Upper lobe of left lung (tissue), 6 donors: ENCODE measurements at places on chromosomes 6 and 20. TPM values are rescaled to one million over a fixed set of nuclear protein-coding genes. Genes with fewer than 3 reads are reported as not detected.

KCNB1 gene
- 0.91 TPM for total RNA-seq

VGLL2 gene
- not detected for total RNA-seq

AHCY gene
- total RNA-seq: 69.3 TPM

SLC4A11 gene
- total RNA-seq: 14.9 TPM

C6orf58 gene
- not detected for total RNA-seq

RBM24 gene
- 1.0 TPM for total RNA-seq

NHSL1 gene
- 37.3 TPM for total RNA-seq

ZSCAN12 gene
- 5.6 TPM for total RNA-seq

C4B gene
- 85.7 TPM for total RNA-seq

PFDN4 gene
- total RNA-seq: 15.5 TPM

- DNase-seq: no peak
- H3K27ac ChIP-seq: no peak overlapping the region
- H3K27me3 ChIP-seq: no peaks in the 10 kb centered on the region
- H3K4me1 ChIP-seq: no peaks in the 10 kb centered on the region
- no peak overlapping the region for H3K4me3 ChIP-seq
These were observed 1274.2 kb upstream of the GJE1 start for GRCh38 chr6:140858381-140858971.

DNA sequence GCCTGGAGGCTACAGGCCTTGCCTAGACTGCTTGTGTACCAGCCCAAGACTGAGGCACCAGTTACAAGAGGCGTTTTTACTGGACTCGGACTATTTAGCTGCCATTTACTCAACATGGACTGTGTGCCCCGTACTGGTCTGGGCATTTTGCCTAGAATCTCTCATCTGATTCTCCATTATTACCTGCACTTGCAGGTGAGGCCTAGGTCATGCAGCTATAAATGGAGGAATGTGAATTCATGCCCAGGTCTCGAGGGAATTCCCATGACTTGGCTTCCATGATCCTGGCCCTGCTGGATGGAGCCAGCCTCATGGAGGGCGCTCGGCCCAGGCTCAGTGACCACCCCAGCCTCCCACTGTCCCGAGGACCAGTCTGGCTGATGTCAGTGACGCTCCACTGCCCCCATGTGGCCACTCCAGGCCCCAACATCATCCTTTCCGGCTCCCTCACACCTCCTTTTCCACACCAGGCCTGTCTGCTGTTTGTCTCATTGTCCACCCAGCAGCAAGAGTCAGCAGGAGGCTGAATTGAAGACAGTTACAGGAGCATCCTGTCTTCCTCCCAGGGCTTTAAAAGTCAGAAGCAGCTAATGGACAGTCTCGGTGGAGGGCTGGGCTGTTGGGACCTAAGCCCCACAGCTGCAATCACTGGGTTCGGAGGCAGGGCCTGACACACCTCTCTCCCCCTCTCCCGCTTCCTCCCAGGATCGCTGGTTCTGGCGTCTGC, 8.7 kb downstream of the MMP24OS start:
- no peak overlapping the region for H3K27ac ChIP-seq
- H3K36me3 ChIP-seq: peaks cover 78% of the 10 kb centered on the region
- H3K4me3 ChIP-seq: no peak overlapping the region
- DNase-seq: peak; percentile 65
- no peaks in the 10 kb centered on the region for H3K27me3 ChIP-seq
- peaks cover 9% of the 10 kb centered on the region for H3K4me1 ChIP-seq

GRCh38 chr6:44452725-44453124, 65.2 kb downstream of the CDC5L start:
- H3K27me3 ChIP-seq: no peaks in the 10 kb centered on the region
- no peak overlapping the region for H3K27ac ChIP-seq
- H3K4me1 ChIP-seq: peaks cover 15% of the 10 kb centered on the region
- peaks cover 17% of the 10 kb centered on the region for H3K36me3 ChIP-seq

DNA sequence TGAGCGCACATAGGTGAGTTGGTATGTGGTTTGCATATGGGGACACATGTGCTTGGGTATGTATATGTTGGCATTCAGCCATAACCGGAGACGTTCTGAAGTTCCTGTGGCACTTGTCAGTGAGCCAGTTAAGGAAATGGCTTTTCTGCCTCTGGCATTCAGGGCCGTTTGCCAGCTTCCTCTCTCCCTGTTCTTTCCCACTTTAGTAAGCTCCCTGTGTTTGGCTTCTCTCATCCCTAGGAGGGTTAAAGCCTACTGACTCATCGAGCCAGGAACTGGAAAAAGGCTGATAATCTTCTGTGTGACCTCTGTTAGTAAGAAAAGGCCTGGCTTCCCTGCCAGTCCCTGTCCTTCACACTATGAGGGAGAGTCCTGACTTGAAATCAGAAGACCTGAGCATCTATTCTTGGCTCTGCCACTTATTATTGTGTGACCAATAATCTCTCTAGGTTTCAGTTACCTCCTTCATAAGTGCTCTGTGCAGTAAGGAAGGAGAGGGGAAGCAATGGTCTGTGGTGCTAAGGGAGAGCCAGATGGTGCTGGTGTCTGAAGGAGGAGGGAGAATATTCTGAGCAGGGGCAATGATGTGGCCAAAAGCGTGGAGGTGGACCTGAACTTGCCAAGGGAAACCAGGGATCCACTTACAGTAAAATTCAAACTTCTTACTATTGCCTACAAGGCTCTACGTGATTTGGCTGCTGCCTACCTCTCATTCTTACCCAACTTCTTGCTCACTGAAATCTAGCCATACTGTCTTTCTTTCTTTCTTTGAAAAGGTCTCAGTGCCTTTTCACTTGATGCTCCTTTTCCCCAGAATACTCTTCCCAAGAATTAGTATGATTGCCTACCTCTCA, 31.4 kb downstream of the ACSS2 start:
- H3K4me3 ChIP-seq: no peak overlapping the region
- no peak for DNase-seq
- no peaks in the 10 kb centered on the region for H3K27me3 ChIP-seq
- peak overlapping the region; percentile 76 for H3K27ac ChIP-seq
- H3K36me3 ChIP-seq: no peaks in the 10 kb centered on the region

- H3K4me1 ChIP-seq: no peaks in the 10 kb centered on the region
- H3K27me3 ChIP-seq: no peaks in the 10 kb centered on the region
- no peak overlapping the region for H3K4me3 ChIP-seq
- no peak overlapping the region for H3K27ac ChIP-seq
These were observed 107.3 kb downstream of the UST start for GRCh38 chr6:148854096-148854495.

- H3K27me3 ChIP-seq: no peaks in the 10 kb centered on the region
- no peak for DNase-seq
- H3K4me1 ChIP-seq: peaks cover 21% of the 10 kb centered on the region
- no peaks in the 10 kb centered on the region for H3K36me3 ChIP-seq
- H3K4me3 ChIP-seq: no peak overlapping the region
These were observed 16.2 kb downstream of the TNXB start for GRCh38 chr6:32092760-32093497.

DNA sequence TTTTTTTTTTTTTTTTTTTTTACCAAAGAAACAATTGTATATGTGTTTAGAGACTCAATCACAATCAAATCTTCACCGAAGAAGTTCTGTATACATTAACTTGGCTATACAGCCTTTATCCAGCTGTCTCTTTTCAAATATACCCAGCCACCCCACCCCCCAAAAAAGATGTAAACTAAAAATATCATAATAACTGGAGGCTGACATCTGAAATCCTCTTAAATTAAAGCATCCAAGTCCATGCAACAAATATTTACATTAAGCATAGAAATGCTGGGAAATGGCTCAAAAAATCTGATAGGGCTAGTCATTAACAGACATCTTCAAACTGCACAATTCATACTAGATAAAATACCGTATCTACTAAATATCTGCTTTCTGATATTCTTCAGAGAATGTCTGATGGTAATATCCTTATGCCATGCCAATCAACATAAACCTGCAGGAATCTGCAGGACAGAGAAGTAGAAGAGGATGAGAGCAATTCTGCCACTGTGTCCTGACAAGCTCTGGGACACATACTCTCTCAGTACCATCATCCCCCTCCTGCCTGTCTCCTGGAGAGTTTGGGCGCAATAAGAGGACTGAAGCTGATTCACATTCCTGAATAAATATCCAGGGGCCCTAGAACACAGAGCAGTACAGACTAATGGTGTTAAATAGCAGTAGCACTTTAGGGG, 152.4 kb downstream of the KIF6 start:
- H3K4me3 ChIP-seq: no peak overlapping the region
- H3K4me1 ChIP-seq: peaks cover 6% of the 10 kb centered on the region
- no peaks in the 10 kb centered on the region for H3K36me3 ChIP-seq
- DNase-seq: no peak

GRCh38 chr6:39923861-39924260, 10.4 kb downstream of the MOCS1 start:
- peaks cover 10% of the 10 kb centered on the region for H3K4me1 ChIP-seq
- no peak overlapping the region for H3K4me3 ChIP-seq
- H3K27me3 ChIP-seq: no peaks in the 10 kb centered on the region

- H3K4me1 ChIP-seq: no peaks in the 10 kb centered on the region
- H3K4me3 ChIP-seq: no peak overlapping the region
- no peaks in the 10 kb centered on the region for H3K36me3 ChIP-seq
- no peak overlapping the region for H3K27ac ChIP-seq
- no peak for DNase-seq
These were observed 144.6 kb downstream of the ELOVL4 start for GRCh38 chr6:79802657-79803300.

GRCh38 chr6:56227071-56227879, 20.1 kb downstream of the COL21A1 start:
- no peak for DNase-seq
- H3K27ac ChIP-seq: no peak overlapping the region
- H3K36me3 ChIP-seq: no peaks in the 10 kb centered on the region
- H3K4me3 ChIP-seq: no peak overlapping the region
- no peaks in the 10 kb centered on the region for H3K27me3 ChIP-seq

- no peak overlapping the region for H3K27ac ChIP-seq
- no peaks in the 10 kb centered on the region for H3K27me3 ChIP-seq
- H3K4me3 ChIP-seq: no peak overlapping the region
- DNase-seq: no peak
- no peaks in the 10 kb centered on the region for H3K36me3 ChIP-seq
These were observed 59.8 kb upstream of the FNDC1 start for GRCh38 chr6:159109391-159109790.

GRCh38 chr20:32804022-32804715, 15.6 kb upstream of the MAPRE1 start:
- no peaks in the 10 kb centered on the region for H3K4me1 ChIP-seq
- no peak overlapping the region for H3K4me3 ChIP-seq
- H3K27ac ChIP-seq: no peak overlapping the region
- DNase-seq: no peak
- no peaks in the 10 kb centered on the region for H3K27me3 ChIP-seq
- H3K36me3 ChIP-seq: no peaks in the 10 kb centered on the region
